H4 (cell line): ENCODE measurements at places on chromosomes 11 and 22. TPM values are rescaled to one million over a fixed set of nuclear protein-coding genes. Genes with fewer than 3 reads are reported as not detected.

GRCh38 chr11:72589802-72590761, 84.1 kb downstream of the PDE2A start:
- DNase-seq: peak; percentile 26

DNA sequence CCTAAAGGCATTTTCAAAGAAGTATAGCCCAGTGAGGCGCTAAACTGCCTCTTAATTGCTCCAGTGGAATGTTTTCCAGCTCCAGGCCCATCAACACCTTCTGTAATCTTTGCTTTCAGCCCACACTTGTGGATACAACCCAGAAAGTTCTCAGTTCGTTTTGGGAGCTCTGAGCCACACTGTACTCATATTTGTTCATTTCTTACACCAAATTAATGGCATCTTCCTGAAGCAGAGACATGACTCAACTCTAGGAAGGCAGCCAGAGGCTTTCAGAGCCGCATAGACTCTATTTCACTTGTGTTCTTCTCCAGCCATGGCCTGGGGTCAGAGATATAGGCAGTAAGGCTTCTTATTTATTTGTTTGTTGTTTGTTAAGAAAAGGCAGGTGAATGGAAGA, 175.5 kb upstream of the NCAM1 start:
- DNase-seq: no peak

- no peak for DNase-seq
Observed at GRCh38 chr22:44102856-44103255, 77.9 kb upstream of the PARVG start.

DNA sequence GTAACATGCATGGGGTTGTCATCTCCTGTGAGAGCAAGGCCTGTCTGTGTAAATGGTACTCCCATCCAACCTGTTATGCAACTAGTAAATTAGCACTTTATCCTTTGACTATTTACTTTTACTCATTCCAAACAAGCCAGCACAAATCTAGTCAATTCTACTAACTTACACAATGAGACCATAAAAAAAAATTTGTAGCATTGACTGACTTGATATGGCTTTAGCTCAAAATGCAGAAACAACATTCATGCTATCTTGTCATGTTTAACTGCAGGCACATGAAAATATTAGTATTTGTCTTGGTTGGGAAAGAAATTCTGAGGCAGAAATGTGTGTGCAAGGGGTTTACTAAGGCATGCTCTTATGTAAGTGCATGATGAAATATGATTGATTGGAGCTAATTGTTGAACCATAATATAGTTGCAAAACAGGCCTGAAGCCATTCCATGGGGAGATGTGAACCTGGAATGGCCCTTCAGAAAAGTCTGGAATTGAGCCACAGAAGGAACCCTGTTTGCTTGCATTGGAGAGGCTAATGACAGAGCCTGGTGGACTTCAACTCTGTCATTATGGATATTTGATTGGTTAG, 2.5 kb downstream of the SLC22A25 start:
- DNase-seq: no peak

GRCh38 chr11:92857407-92857806, 112.0 kb upstream of the MTNR1B start:
- DNase-seq: no peak

DNA sequence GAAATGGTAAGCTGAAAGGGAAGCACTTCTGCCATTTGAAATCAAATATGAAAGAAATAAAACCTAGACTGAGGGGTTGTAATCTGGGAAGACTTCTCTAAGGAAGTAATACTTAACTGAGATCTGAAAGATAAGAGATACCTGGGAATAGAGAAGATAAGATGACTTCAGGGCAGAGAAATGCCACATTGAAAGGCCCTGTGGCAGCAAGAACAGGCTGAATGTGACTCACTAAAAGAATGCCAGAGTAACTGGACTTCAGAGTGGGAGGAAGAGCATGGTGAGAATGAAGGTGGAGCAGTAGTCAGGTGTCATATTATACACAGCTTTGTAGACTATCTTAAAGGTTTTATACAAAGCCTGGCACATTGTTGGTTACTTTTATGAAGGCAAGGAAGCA, 17.6 kb downstream of the CALCA start:
- no peak for DNase-seq

DNA sequence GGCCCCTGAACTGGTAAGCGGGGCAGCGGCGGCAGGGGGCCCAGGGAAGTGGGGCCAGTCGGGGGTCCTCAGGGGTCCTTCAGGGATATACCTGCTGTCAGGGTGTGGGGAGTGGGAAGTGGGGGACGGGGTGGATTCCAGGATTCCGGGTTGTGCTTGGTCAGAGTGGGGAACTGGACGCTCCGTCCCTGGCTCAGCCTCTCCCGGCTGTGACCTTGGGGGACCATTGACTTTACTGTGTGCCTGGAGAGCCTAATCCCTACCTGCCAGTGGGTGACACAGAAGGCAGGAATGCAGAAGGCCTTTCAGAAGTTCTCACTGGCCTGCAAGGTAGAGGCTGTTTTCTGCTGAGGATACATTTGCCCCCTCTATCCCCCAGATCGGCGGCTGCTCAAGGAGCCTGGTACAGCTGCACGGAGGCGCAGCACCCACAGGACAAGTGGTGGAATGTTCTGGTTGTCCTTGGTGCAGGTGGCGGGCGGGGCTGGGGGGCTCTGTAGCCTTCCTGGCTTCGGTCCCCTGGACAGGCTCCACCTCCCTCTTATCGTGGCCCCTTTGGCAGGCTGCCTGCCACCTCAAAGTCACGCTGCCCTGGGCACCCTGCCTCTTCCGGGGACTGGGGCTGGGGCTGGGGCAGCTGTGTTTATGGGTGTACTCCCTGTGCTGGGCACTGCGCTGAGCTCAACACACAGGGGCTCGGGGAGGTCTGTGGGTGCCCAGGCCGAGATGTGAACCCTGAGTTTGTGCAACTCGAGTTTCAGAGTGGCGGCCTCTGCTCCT, 18.4 kb downstream of the KCNQ1 start:
- DNase-seq: no peak

GRCh38 chr11:94169516-94169915, 40.9 kb downstream of the PANX1 start:
- no peak for DNase-seq

- DNase-seq: no peak
Observed at GRCh38 chr11:59839615-59840014, 5.7 kb downstream of the CBLIF start.

ESRRA gene
- total RNA-seq: 16.2 and 28.2 TPM in 2 replicates

RAB39A gene
- 0.92 and 1.4 TPM in 2 replicates for total RNA-seq

FDXACB1 gene
- total RNA-seq: 7.5 and 8.1 TPM in 2 replicates

MOGAT2 gene
- total RNA-seq: not detected in 2 replicates

A4GALT gene
- 0.48 and 2.2 TPM in 2 replicates for total RNA-seq

APOL4 gene
- total RNA-seq: 2.7 and 3.6 TPM in 2 replicates

RBMXL2 gene
- not detected in 2 replicates for total RNA-seq

ANKK1 gene
- total RNA-seq: 0.06 TPM in 1 of 2 replicates, not detected in the other
